Activated CD4-positive, alpha-beta T cell treated with anti-CD3 and anti-CD28 coated beads for 48 hours (primary cell): ENCODE measurements at places on chromosomes 16 and 17.

DNA sequence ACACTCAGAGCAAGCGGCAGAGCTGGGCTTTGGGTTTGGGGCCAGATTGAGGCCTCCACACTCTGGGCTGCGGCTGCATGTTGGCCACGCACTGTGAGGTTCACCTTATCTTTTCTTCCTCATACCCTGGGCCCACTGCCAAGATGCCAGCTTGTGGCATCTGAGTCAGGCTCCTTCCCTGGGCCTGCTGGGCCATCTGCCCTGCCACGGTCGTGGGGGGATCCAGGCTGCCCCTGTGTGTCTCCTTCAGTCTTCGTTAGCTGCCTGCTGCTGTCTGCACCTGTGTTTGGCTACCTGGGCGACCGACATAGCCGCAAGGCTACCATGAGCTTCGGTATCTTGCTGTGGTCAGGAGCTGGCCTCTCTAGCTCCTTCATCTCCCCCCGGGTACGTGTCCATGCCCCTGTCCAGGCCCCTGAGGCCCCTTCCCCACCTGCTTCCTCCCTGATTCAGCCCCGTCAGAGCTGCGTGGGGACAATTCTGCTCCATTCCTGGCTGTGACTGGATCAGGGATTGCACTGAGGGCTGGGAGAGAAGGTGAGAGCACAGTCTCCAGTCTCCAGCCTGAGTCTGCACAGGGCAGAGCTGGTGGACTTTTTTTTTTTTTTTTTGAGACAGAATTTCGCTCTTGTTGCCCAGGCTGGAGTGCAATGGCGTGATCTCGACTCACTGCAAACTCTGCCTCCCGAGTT lies 11.2 kb downstream of the SPNS3 start:
- DNase-seq: no peak

DNA sequence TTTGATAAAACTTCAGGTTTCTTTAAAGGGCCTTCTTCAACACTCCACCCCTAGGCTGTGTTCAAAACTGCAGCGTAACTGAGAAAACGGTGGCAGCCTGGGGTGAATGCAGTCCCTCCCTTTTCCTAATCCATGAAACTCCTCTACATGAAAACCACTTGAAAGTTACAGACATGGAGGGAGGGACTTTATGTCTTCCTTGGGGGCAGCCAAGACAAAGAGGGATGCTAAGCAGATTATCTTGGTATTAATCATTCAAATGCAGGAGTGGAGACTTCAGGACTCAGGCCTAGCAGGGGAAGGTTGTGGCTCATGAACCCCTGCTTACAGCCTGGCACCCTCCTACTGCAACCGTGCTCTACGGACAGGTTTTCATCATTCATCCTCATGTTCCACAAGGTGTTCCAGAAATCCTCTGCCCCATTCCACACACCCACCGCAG lies 46.8 kb downstream of the RNF112 start:
- no peak for DNase-seq

DNA sequence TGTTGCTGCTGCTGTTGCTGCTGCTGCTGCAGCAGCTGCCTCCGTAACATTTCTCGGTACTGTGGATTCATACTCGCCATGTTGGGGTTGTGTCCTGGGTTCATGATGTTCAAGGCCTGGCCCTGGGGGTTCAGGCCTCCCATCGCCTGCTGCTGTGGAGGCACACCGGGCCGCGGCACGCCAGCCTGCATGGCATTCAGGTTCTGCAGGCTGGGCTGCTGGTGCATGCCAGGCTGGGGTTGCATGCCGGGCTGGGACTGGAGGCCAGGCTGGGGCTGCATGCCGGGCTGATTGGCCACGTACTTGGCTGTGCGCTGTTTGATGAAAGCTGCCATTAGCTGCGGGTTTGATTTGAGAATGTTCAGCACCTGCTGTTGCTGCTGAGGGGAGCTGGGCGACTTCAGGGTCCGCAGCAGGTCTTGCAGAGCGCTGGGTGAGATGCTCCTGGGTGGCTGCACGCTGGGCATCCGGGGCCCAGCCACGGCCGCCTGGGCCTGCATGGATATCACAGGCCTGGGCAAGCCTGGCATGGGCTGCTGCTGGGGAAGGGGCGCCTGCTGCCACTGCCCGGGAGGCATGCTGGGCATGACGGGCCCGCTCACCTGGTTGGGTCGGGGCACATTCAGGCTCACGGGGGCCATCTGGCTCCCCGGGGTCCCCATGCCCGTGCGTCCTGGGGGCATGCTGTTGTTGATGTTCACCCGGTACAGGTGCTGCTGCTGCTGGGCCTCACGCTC lies 11.3 kb upstream of the TRAP1 start:
- no peak for DNase-seq

DNA sequence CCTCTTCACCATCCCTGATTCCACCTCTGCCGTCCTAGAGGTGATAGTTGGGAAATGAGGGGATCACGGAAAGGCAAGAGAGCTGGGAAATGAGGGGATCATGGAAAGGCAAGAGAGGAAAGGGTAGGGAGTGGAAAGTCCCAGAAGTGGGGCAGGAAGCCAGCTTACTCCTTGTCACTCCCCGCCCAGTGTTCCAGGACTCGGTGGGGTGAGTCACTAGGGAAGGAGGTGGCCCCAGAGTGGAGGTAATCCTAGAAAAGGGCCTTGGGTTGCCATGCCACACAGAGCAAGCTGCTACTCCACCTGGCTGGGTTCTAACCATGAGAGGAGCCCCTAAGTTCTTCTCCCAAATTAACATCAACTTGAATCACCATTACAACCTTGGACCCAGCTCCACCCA lies 14.8 kb downstream of the ALOXE3 start:
- DNase-seq: no peak

DNA sequence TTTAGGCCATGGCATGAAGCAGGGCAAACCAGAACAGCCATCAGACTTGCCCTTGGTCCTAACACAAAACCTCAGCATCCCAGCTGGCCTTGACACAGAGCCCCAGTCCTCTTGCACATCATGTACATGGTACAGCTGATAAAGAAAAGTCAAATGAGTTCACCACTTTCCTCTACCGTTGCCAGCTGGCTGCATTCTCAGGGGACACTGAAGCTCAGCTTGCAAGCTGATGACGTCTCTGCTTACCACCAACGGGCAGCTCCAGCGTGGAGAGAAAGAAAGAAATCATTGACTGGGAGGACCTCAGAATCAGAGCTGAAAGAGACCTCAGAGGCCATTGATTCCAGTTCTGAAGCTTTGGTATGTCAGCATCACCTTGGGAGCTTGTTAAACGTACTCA lies 80.7 kb upstream of the CES5A start:
- DNase-seq: no peak

DNA sequence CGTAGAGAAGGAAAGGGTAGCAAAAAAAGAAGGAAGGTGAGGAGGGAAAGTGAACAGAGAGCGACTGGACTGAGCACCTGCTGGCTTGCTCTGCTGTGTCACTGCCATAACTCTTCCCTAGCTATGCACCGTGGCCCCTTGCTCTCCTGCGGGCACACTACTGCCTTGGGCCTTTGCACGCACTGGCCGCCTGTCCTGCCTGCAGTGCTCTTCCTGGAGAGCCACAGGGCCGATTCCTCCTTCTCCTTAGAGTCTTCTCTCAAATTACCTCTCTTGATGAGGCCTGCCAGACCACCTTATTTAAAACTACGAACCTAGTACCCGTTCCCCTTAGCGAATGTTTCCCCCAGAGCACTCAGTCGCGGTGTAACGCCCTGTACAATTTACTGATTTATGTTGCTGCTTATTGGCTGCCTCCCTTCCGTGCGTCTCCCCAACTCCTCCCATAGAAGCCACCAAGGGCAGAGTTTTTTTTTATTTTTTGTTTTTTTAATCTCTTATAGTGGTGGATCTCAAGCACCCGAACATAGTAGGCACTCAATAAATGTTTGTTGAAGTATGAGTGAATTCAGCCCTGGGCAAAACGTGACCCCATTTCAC lies 70.3 kb downstream of the RAI1 start:
- peak; percentile 42 for DNase-seq

GRCh38 chr17:77819497-77819896 lies 139.0 kb upstream of the TNRC6C start:
- DNase-seq: no peak

GRCh38 chr16:4753227-4753626 lies 13.7 kb downstream of the ZNF500 start:
- DNase-seq: no peak

DNA sequence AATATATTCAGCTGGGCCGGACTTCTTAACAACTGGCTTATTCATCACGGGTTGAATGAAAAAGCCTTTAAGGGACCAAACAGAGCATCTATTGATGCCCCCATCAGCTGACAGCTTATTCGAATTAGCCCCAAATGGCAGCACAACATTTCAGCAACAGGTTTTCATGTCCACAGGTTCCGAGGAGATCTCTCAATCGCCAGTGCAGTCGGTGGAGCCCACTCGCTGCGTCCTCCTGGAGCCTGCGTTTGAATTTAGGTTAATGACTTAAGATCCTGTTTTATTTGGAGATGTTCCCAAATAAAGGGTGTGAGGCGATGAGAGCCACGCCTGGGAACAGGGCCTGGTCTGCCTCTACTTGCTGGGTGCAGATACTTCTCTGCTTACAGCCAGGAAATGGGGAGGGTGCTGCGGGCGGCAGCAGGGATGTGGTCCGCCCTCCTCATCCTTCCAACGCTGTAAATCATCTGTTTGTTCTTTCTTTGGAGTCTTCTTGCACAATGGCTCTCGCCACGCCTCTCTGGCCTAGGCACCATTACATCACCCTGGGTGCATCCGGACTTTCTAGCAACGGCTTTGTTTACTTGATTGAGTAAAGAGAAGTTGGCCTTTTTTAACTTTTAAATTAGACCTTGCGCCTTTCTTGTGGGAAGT lies 22.6 kb downstream of the NDE1 start:
- peak; percentile 67 for DNase-seq

DNA sequence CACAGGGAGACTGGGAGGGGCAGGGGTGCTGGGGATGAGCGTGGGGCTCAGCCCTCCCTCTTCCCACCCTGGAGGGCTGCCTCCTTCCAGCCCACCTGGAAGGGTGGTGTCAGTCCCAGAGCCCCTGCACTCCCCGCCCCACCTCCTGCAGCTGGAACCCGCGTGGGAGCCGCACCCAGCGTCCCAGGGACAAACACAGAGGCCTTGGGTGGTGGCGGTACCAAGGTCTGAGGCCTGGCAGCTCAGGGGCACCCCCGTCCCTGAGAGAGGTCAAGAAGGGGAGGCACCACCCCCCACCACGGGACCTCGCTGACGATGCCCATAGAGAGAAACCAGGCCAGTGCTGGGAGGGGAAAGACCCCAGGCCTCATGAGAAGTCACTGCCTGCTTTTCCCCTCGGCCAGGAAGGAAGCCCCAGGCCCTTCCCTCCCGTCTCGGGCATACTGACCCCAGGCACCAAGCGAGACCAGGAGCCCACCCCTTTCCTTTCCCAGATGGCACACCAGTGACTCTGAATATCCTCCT lies 4.1 kb downstream of the HS3ST6 start:
- no peak for DNase-seq

GRCh38 chr17:42198897-42199296 lies 4.6 kb upstream of the GHDC start:
- no peak for DNase-seq

- DNase-seq: no peak
Measured at GRCh38 chr16:50908468-50908867, 166.6 kb downstream of the CYLD start.

DNA sequence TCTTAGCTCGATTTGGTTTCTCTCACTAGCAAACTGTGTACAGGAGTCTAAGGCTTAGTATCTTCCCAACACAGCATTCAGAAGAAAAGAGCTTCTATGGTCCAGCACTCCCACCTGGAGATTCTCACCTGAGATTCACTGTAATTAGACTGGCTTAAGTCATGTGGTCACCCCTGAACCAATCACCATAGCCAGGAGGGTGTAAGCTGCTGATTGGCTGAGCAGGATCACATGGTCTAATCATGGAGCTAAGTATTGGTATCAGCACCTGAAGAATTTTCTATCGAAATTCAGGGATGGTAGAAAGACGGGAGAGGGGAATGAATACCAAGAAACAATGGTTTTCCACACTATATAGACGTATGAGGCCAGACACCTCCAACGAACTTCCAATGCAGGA lies 359.8 kb upstream of the ERCC4 start:
- DNase-seq: no peak

DNA sequence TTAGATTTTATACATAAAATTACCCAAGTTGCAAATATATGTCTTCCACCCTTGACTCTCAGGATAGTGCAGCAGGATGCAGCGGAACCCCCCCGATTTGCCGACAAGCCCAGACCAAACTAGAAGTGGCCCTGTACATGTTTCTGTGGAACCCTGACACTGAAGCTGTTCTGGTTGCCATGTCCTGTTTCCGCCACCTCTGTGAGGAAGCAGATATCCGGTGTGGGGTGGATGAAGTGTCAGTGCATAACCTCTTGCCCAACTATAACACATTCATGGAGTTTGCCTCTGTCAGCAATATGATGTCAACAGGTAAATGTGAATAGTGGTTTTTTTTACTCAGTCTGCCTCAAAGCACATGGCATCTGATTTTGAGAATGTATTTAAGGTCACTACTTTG lies 70.7 kb downstream of the OMG start:
- no peak for DNase-seq

DNA sequence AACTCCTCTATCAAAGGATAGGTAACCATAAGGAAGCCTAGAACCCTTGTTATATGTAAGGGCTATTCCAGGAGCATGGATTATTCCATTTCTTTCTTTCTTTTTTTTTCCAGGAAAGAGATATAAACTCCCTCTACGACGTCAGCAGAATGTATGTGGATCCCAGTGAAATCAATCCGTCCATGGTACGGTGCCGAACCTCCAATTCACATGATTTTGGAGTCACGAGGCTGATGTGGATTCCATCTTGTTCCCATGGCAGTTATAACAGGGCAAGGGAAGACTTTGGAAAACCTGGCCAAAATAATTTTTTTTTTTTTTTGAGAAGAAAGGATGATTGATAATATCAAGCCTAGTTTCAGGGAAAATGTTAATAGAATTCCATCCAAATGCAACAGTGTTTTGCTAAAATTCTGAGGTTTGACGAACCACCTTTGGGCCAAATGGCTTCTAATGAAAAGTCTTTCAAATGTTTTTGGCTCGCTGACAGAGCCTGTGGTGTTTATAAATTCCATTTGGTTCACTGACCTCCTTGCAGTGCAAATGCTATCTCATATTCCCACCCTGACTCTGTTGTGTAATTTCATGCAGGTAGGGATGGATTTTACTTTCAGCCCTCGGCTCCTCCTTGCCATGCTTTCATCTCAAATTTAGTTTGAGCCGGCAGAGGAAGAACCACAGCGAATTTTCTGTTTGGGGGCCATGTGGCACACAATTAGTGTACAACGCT lies 90.0 kb downstream of the SDR42E1 start:
- DNase-seq: no peak
